Activated CD4-positive, alpha-beta T cell treated with anti-CD3 and anti-CD28 coated beads for 36 hours (primary cell): ENCODE measurements at places on chromosomes 2 and 18.

- DNase-seq = peak; percentile 38
Measured at GRCh38 chr2:230861552-230862255, 3.0 kb upstream of the ITM2C start.

DNA sequence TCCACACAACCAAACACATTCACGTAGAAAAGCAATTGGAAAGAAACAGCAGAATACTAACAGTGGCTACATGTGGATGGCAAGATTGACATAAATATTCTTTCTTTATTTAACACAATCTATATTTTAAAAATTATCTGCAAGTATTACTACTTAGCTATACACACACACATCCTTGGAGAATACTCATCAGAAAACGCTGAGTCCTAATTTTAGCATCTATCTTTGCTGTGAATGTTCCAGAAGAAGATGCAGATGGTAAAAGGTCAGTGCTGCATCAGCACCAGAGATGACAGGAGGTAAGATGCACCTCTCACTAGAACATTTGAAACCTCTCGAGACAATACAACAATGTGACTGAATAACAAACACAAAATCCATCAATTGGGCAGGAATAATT lies 148.5 kb downstream of the L3MBTL4 start:
- DNase-seq = no peak

GRCh38 chr18:22674272-22674671 lies 256.6 kb upstream of the CTAGE1 start:
- DNase-seq = no peak

GRCh38 chr2:95158891-95159619 lies 593 bp downstream of the ZNF514 start:
- no peak for DNase-seq

DNA sequence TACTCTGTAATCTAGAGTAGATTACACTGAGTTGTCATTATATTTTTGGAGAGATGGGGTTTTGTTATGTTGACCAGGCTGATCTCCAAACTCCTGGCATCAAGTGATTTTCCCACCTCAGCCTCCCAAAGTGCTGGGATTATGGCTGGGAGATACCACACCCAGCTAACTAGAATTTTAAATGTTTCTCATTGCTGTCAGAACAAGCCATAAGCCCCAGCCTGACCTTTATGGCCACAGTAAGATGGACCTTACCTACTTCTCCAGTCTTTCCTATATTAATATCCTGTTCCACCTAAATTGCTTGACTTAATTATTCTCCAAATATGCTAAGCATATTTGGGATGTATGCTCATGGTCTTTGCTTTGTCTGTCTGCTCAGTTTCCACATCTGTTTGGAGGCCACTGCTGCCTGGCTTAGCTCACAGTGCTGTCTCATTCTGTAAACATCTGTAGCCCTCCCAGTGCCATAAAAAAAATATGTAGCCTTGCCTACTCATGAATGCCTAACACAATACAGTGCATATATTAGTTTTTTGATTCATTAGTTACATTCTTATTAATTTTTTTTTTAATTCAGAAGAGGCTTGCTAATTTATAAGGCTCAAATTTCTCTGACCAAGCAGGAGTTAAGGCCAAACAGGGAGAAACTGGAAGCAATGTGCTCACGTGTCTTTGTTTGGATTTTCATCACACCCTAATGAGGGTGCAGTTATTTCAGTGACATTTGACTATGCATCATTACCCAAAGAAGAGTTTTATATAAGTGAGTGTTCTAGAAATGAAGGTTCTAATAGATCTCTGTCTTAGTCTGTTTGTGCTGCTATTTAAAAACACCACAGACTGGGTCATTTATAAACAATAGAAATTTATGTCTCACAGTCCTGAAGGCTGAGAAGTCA lies 45.3 kb upstream of the PSME4 start:
- no peak for DNase-seq

- no peak for DNase-seq
Measured at GRCh38 chr2:145078923-145079322, 559.0 kb upstream of the ZEB2 start.

DNA sequence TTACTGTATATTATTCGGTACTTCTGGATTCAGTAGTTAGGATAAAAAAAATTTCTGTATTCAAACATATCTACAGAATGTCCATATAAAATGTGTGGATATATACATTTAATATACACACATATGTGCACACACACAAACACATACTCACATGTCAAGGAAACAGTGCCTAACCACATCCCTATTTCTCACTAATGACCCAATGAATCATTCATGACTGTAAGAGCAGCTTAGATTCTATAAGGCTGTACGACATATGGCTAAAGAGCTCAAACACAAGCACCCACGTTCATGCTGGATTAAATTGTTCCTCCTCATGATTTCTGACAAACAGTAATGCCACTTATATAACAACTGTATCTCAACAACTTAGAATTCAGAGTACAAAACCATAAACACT lies 457.3 kb downstream of the ADCYAP1 start:
- DNase-seq = no peak

GRCh38 chr18:36108196-36108595 lies 20.9 kb downstream of the SLC39A6 start:
- no peak for DNase-seq

DNA sequence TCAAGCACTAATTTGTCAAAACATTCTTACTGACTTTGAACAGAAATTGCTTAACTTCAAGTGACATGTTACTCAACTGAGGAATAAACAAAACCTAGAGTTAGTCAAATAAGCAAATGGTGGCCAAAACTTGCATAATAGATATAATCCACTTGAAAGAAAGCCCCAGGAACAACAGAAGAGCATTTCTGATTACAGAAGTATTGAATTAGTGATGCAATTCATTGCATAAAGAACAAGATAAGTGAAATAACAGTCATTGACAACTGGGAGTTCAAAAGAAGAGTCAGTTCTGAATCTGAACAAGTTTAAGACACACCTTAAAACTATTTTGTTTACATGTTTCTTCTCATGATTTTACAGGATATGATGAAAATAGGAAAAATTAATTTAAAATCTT lies 30.8 kb downstream of the COBLL1 start:
- DNase-seq = no peak
